COLO829 (cell line): ENCODE measurements at places on chromosomes 4 and X.

DNA sequence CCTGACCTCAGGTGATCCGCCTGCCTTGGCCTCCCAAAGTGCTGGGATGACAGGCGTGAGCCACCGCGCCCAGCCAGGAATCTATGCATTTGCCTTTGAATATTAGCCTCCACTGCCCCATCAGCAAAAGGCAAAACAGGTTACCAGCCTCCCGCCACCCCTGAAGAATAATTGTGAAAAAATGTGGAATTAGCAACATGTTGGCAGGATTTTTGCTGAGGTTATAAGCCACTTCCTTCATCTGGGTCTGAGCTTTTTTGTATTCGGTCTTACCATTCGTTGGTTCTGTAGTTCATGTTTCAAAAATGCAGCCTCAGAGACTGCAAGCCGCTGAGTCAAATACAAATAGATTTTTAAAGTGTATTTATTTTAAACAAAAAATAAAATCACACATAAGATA, 44.2 kb upstream of the SHOX start:
- no peak for DNase-seq

- peak; percentile 29 for DNase-seq
Measured at GRCh38 chrX:23694606-23695005, 27.3 kb downstream of the PRDX4 start.

DNA sequence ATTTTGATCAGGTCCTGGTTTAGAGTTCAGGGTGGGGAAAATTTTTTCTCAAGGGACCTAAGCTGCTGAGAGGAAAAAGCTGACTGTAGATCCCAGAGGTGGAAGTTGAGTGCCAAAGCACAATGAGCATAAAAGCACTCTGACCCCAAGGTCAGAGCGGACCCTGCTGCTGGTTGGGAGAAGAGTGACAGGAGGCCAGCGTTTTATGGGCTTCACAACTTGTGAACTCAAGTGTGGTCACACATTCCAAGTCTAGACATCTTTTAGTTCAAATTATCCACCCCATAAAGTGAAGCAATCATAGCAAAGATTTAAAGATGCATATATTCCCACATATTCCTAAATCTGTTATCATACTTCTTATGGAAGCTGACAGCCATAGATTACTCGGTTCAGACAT, 220.3 kb downstream of the CHIC2 start:
- DNase-seq: no peak

GRCh38 chr4:101135371-101136010, 211.8 kb downstream of the PPP3CA start:
- DNase-seq: no peak

DNA sequence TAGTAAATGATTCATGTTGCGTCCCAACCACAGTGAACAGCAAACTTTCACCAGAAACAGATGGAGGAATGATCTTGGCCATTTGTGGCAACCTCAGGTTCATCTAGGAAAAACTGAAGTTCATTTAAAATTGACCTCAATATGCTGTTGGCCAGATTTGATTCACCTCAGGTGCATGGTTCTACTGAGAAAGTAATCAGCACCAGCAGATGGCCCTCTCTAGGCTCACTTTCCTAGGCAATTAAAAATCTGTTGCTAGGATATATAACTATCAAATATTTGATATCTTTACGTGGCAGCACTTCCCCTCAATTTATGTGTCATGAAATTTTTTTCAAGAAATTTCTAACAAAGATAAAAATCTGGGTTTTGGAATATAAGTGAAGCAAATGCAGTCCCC, 344.7 kb downstream of the GALNTL6 start:
- DNase-seq: no peak

- no peak for DNase-seq
Measured at GRCh38 chr4:78512357-78512920, 39.1 kb upstream of the ANXA3 start.
